ENCODE measurements at places on chromosomes 3 and 15. TPM values are rescaled to one million over a fixed set of nuclear protein-coding genes. Genes with fewer than 3 reads are reported as not detected.

The EBLN2 gene
- total RNA-seq = 3.8 TPM

The A4GNT gene
- not detected for total RNA-seq

The TP63 gene
- total RNA-seq = 0.23 TPM

The GP5 gene
- not detected for total RNA-seq

The TP53BP1 gene
- total RNA-seq = 55.7 TPM

The PLA2G4E gene
- not detected for total RNA-seq

The LEO1 gene
- 32.4 TPM for total RNA-seq

The SCN11A gene
- not detected for total RNA-seq

The RETNLB gene
- total RNA-seq = not detected

The TICRR gene
- total RNA-seq = 18.4 TPM

The CP gene
- not detected for total RNA-seq

The THSD4 gene
- total RNA-seq = 29.0 TPM

The IQCF5 gene
- not detected for total RNA-seq

The TGM4 gene
- 1.2 TPM for total RNA-seq

The NEK10 gene
- 1.7 TPM for total RNA-seq

The NOP10 gene
- 291 TPM for total RNA-seq

The FANCD2OS gene
- total RNA-seq = not detected

The IL1RAP gene
- total RNA-seq = 13.4 TPM
